Tibial artery (tissue), 4 donors: ENCODE measurements at places on chromosomes 2 and 18.

GRCh38 chr2:145026456-145027455, 506.8 kb upstream of the ZEB2 start:
- no peaks in the 10 kb centered on the region for H3K4me1 ChIP-seq
- peak overlapping the region; percentile 20 for H3K27ac ChIP-seq
- H3K36me3 ChIP-seq: no peaks in the 10 kb centered on the region
- H3K4me3 ChIP-seq: peak overlapping the region; percentile 6
- DNase-seq: no peak
- H3K27me3 ChIP-seq: no peaks in the 10 kb centered on the region

DNA sequence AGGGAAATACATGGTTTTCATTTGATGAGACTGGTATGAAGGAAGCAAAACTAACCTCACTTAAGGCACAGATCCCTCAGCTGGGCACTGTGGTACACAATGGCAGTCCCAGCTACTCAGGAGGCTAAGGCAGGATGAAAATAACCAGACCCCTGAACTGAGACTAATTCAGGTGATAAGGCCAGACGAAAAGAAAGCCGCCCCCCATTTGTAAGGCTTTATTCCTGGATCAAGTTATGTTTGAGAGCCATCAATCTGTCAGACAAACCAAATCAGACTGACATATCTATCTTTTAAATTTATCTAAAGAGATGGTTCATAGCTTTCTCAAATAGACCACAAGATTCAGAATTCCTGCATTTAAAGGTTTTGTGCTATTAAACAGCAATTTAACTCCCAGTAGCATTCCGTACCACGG, 4.1 kb downstream of the SRSF7 start:
- H3K4me1 ChIP-seq: peaks cover 12% of the 10 kb centered on the region

DNA sequence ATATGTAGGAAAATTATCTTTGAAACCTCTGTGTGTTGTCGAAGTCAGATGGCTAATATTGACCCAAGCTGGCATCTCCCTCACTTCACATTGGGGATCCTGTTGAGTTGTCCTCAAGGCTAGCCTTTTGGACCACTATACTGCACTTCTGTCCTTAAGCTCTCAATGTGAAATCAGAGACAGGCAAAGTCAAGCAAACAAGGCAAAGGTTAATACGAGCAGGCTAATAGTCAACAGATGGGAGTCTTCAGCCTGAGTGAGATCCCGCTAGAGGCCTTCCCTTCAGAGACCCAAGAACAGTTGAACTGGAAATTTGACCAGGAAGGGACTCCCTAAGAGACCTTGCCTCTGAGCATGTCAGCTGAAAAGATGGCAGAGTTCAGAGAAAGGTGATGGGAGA, 475.4 kb downstream of the PARD3B start:
- no peak for DNase-seq
- H3K4me3 ChIP-seq: no peak overlapping the region
- no peak overlapping the region for H3K27ac ChIP-seq
- peaks cover 11% of the 10 kb centered on the region for H3K4me1 ChIP-seq
- H3K27me3 ChIP-seq: no peaks in the 10 kb centered on the region

DNA sequence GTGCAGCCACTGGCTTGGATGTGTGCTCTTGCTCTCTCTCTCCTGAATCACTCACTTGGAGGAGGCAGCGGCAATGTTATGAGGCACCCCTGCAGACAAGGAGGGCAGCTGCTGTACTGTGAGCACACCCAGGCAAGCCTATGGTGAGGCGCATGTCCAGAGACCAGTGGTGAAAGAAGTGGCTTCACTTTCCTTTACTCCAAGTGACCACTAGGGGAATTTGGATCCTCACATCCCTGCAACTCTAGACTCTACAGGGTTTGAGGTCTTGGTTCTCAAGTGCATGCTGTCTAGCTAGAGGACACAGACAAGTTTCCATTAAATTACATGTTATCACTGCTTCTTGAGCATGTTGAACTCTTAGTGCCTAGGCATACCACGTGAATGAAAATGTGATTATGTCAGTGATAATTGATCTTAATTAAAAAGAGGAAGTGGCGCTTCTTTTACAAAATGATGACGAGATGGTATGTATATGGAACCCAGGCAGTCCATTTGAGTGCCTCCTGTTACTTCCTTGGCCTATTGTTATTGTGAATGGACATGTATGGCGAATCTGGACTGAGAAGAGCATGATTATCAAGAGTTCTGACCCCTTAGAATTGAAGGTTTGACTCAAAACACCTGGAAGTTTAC, 181.0 kb upstream of the CDH2 start:
- no peak for DNase-seq
- no peaks in the 10 kb centered on the region for H3K27me3 ChIP-seq
- no peaks in the 10 kb centered on the region for H3K36me3 ChIP-seq
- no peaks in the 10 kb centered on the region for H3K4me1 ChIP-seq
- H3K4me3 ChIP-seq: no peak overlapping the region
- H3K27ac ChIP-seq: no peak overlapping the region

- no peaks in the 10 kb centered on the region for H3K27me3 ChIP-seq
- H3K4me1 ChIP-seq: peaks cover 17% of the 10 kb centered on the region
- no peak overlapping the region for H3K4me3 ChIP-seq
Observed at GRCh38 chr2:207763303-207763917, 6.3 kb downstream of the FZD5 start.

GRCh38 chr2:230975927-230976326, 20.0 kb upstream of the SPATA3 start:
- no peak overlapping the region for H3K27ac ChIP-seq
- no peaks in the 10 kb centered on the region for H3K4me1 ChIP-seq
- DNase-seq: no peak
- H3K27me3 ChIP-seq: no peaks in the 10 kb centered on the region
- H3K4me3 ChIP-seq: no peak overlapping the region

GRCh38 chr2:191691016-191691735, 13.2 kb downstream of the NABP1 start:
- peaks cover 10% of the 10 kb centered on the region for H3K4me1 ChIP-seq
- no peaks in the 10 kb centered on the region for H3K27me3 ChIP-seq
- H3K36me3 ChIP-seq: no peaks in the 10 kb centered on the region
- H3K4me3 ChIP-seq: no peak overlapping the region
- no peak overlapping the region for H3K27ac ChIP-seq

DNA sequence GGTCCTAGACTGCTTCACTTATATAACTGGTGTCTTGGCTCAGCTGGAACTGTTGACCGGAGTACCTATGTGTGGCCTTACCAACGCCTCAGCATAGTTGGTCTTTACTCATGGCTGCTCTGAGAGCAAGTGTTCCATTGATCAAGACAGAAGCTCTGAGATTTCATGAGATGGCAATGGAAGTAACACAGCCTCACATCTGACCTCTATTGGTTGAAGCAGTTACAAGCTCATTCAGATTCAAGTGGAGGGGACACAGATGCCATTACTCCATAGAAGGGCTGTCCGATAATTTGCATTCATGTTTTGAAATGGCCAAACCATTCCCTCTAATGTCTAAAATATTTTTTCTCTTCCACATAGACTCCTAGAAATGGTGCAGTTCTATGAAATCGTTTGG, 46.4 kb upstream of the STK39 start:
- DNase-seq: no peak
- H3K27ac ChIP-seq: no peak overlapping the region
- no peak overlapping the region for H3K4me3 ChIP-seq
- H3K27me3 ChIP-seq: no peaks in the 10 kb centered on the region

DNA sequence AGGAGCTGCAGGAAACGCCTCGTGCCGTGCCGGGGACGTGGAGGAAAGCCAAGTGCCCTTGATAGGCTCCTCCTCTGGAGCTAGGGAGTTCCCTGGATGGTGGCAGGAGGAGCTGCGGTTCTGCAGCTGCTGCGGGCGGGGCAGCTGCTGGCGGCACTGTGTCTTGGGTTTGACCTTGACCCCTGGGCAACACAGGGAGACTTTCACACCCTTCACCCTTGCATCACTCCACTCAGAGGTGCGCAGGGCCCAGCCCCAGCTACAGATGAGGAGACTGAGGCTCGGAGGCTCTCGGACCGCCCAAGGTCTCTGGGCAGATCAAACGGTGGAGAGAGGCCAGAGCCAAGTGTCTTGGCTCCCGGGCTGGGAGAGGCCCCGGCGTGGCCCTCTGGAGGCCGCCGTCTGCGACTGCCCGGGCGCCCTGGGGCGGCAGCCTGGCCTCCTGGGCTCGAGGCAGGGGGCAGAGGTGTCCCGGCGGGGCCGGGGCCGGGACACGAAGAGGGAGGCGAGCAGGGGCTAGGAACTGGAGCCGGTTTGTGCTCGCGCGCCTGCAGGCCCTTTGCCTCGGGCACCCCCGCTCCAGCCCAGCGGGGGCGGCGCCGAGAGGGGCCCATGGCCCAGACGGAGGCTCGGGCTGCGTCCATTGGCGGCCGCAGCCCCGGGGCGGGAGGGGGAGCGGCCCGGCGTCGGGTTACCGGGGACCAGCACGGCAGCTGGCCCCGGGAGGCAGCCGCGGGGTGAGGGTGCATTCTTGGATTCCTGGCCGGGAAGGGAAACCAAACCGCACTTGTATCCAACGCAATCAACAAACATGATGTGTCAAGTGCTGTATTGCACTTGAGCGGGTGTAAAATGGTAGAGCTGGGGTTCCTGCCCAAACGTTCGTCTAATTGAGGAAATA, 129.6 kb upstream of the SLC1A4 start:
- H3K27ac ChIP-seq: peak overlapping the region; percentile 88
- no peaks in the 10 kb centered on the region for H3K27me3 ChIP-seq
- peak; percentile 91 for DNase-seq
- H3K36me3 ChIP-seq: no peaks in the 10 kb centered on the region
- H3K4me1 ChIP-seq: peaks cover 30% of the 10 kb centered on the region

DNA sequence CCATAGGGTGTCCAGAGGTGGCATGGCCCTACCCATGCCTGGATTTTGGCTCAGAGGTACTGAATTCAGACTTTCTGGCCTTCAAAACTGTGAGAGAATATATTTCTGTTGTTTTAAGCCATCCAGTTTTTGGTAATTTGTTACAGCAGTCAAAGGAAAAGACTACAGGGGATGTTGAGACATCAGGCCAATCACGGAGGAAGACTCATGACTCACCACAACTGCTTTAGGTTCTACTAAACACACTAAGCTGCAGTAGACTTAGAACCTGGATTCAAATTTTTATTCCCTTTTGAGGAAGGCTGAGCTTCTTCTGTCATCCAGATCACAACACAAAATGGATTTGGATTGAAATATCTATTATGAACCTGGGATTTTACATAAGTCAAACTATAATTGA, 12.0 kb upstream of the C2orf66 start:
- H3K36me3 ChIP-seq: no peaks in the 10 kb centered on the region
- DNase-seq: no peak
- H3K4me3 ChIP-seq: no peak overlapping the region
- no peaks in the 10 kb centered on the region for H3K27me3 ChIP-seq
- H3K4me1 ChIP-seq: no peaks in the 10 kb centered on the region

DNA sequence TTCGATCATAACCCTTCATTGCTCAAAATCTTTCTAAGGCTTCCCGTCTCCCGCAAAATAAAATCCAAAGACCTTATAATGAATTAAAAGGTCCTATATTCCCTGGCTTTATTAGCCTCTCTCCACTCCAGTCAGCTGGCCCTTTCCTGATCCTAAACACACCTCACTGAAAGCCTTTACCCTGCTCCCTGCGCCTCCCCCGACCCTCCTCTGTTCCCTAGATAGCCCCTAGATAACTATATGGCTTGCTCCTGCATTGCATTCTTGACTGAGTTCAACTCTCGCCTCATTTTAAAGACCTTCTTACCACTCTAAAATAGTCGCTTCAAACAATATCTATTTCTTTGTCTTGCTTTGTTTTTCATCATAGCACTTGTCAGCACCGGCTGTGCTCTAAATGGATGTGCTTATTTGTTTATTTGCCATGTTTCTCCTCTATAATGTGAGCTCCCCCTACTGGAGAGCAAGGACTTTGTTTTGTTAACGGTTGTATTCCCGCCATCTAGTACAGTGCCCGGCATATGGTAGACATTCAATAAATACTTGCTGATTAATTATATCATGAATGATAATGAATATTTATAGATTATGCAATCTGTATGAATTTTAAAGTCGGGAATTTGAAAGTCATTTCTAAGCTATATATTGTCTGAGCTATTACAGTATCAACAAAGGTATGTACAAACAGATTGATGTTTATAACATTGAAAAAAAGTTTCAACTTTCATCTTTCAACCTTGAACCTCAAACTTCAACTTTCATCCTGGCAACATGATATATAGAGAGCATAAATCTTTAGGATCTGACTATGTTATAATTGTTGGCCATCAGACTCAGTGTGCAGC, 32.4 kb upstream of the VIT start:
- no peak overlapping the region for H3K4me3 ChIP-seq
- H3K27me3 ChIP-seq: no peaks in the 10 kb centered on the region
- H3K27ac ChIP-seq: no peak overlapping the region
- H3K36me3 ChIP-seq: no peaks in the 10 kb centered on the region
- H3K4me1 ChIP-seq: no peaks in the 10 kb centered on the region
- no peak for DNase-seq

DNA sequence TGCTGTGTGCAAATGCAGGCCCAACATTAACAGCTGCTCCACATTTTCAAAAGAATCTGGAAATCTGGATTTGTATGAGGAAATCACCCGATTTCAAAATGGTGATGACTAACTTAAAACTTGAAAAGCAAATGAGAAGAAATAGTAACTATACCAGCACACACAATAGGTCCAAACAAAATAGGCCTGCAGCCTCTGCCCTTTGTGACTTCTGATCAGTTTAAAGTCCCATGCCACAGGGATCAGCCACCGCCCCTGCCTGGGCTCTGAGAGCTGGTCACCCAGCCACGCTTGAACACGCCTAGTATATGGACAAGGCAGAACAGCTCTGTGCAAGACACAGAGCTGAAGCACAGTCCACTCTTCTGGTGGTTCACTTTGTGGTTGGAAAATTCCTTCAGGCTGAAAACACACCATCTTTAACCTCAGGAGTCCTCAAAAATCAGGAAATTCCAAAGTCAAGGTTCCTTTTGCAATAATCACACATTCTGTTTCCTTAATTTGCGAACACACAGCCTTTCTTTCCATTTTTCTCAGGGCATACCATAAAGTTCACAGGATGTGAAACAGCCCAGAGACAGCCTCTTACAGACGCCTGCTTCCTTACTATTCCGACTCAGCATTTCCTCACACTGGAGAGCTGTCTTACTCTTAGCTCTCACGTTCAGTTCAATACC, 150.1 kb upstream of the RIOK3 start:
- H3K27me3 ChIP-seq: no peaks in the 10 kb centered on the region
- no peak for DNase-seq
- H3K4me3 ChIP-seq: no peak overlapping the region
- peak overlapping the region; percentile 17 for H3K27ac ChIP-seq
- peaks cover 4% of the 10 kb centered on the region for H3K36me3 ChIP-seq
- no peaks in the 10 kb centered on the region for H3K4me1 ChIP-seq

GRCh38 chr2:217981084-217981730, 21.6 kb downstream of the TNS1 start:
- H3K27me3 ChIP-seq: no peaks in the 10 kb centered on the region
- peak; percentile 63 for DNase-seq
- H3K36me3 ChIP-seq: no peaks in the 10 kb centered on the region
- no peak overlapping the region for H3K4me3 ChIP-seq
- H3K27ac ChIP-seq: peak overlapping the region; percentile 9

- H3K36me3 ChIP-seq: no peaks in the 10 kb centered on the region
- DNase-seq: no peak
- H3K4me3 ChIP-seq: no peak overlapping the region
- no peaks in the 10 kb centered on the region for H3K27me3 ChIP-seq
- H3K4me1 ChIP-seq: no peaks in the 10 kb centered on the region
- no peak overlapping the region for H3K27ac ChIP-seq
Observed at GRCh38 chr2:53067533-53067932, 700.1 kb upstream of the CHAC2 start.

GRCh38 chr2:6855860-6856547, 9.7 kb downstream of the CMPK2 start:
- H3K27me3 ChIP-seq: no peaks in the 10 kb centered on the region
- no peak overlapping the region for H3K27ac ChIP-seq
- no peak for DNase-seq
- no peaks in the 10 kb centered on the region for H3K4me1 ChIP-seq
- H3K4me3 ChIP-seq: no peak overlapping the region

GRCh38 chr2:150643114-150643725, 155.8 kb upstream of the RND3 start:
- H3K4me1 ChIP-seq: no peaks in the 10 kb centered on the region
- no peak overlapping the region for H3K4me3 ChIP-seq
- no peak overlapping the region for H3K27ac ChIP-seq
- H3K36me3 ChIP-seq: no peaks in the 10 kb centered on the region
